ENCODE measurements at places on chromosomes 6 and 20.

GRCh38 chr6:82842721-82843120 is 222.9 kb downstream of the UBE3D start:
- DNase-seq: no peak

DNA sequence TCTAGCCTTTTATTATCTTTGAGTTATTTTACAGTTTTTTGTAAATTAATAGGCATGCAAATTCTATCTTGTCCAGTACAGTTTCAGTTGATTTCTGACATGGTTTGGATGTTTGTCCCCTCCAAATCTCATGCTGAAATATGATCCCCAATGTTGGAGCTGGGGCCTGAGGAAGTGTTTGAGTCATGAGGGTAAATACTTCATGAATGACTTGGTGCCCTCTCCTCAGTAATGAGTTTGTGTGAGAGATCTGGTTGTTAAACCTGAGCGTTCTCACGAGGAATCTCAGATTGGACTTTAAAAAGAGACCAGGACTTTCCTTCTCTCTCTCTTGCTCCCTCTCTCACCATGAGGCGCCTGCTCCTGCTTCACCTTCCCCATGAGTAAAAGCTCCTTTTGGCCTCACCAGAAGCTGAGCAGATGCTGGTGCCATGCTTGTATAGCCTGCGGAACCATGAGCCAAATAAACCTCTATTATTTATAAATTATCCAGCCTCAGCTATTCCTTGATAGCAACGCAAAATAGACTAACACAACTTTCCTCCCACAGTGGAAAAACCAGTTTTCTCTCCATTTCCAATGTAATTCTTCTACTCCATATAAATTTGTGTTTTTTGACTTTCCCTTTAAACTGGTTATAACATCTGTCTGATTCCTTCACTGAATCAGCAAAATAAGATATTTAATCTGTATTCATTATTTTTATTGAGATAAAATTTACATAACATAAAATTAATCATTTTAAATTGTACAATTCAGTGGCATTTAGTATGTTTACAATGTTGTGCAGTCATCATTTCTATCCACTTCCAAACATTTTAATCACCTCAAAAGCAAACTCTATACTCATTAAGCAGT is 78.7 kb upstream of the PRSS16 start:
- no peak for DNase-seq

GRCh38 chr6:166779381-166779780 is 152.3 kb upstream of the RPS6KA2 start:
- no peak for DNase-seq

- DNase-seq: no peak
Observed at GRCh38 chr6:138403324-138403800, 661 bp upstream of the HEBP2 start.

GRCh38 chr20:3738111-3739053 is 5.9 kb downstream of the HSPA12B start:
- DNase-seq: no peak

GRCh38 chr20:46359233-46359751 is 47.1 kb downstream of the ELMO2 start:
- no peak for DNase-seq

DNA sequence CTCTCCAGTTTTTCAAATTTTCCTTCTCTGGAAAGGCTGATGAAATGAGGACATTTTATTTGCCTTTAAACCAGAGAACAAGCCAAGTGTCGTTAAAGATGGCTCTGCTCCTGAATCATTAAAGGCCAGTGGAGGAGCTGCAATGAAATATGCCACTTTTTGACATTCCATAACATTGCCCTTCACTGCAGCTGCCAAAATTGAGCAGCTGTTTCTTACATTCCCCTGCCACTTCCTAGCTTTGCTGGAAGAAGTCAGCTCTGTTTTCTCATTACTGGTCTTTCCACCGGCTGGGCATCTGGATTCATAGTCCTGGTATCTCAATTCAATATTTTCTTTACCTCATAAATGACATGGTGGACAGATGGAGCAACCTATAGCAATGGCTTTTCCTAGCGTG is 45.5 kb upstream of the NRN1 start:
- DNase-seq: no peak

DNA sequence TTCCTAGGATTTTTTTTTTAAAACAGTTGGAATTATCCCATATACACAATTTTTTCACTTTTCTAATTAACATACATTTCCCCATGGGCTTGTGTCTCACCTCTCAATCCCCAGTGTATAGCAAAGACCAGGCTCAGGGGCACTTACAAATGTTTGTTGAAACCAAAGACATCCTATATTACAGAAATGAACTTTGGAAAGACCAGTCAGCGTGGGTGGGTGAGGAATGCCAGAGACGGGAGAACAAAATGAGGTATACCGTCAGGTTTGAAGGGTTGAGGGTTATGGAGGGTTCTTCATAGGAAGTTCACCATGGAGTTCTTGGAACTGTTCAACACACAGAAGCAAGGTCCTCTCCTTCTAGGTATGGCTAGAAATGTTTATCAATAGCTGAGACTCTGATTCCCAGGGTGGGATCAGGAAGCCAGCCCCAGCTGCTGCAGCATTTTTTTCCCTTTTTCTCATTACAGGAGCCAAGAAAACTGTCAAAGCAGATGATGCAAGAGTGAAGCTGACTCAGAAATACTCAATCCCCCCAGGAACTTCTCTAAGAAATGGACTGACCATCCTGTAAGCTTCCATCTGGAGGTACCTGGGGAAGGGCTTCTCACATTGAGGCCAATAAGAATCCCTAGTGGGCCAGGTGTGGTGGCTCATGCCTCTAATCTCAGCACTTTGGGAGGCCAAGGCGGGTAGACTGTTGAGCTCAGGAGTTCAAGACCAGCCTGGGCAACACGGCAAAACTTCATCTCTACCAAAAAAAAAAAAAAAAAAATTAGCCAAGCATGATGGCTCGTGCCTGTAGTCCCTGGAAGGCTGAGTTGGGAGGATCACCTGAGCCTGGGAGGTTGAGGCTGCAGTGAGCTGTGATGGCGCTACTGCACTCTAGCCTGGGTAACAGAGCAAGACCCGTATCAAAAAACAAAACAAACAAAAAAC is 15.9 kb upstream of the TBC1D20 start:
- no peak for DNase-seq

GRCh38 chr6:5086294-5086890 is 1.3 kb downstream of the PPP1R3G start:
- DNase-seq: no peak

DNA sequence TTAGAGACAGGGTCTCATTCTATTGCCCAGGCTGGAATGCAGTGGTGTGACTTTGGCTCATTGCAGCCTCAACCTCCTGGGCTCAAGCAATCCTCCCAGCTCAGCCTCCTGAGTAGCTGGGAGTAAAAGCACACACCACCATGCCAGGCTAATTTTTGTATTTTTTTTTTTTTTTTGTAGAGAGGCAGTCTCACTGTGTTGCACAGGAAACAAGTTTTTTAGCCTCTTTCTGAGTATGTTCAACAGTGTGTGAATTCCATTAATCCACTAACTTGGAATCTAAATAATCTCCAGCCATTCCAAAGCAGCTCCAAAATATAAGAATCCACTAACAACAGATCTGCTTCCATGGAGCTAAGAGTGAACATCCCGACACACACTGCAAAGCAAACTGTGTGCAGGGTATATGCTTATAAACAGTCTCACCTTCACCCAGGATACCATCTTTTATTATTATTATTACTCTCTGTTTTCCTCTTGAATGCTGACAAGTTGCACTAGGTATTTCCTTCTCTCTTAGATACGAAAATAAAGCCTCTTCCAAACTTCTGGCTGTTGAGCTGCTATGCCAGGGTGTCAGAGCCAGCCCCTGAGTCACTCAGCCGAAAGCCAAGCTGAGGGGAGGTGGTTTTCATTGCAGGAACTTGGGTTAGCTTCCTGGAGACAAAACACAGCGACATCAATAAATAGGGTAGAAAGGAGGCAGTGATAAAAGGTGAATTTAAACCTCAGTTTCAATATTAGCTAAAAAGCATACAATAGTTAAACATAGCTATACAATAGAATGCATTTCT is 264.9 kb downstream of the HIVEP2 start:
- no peak for DNase-seq

DNA sequence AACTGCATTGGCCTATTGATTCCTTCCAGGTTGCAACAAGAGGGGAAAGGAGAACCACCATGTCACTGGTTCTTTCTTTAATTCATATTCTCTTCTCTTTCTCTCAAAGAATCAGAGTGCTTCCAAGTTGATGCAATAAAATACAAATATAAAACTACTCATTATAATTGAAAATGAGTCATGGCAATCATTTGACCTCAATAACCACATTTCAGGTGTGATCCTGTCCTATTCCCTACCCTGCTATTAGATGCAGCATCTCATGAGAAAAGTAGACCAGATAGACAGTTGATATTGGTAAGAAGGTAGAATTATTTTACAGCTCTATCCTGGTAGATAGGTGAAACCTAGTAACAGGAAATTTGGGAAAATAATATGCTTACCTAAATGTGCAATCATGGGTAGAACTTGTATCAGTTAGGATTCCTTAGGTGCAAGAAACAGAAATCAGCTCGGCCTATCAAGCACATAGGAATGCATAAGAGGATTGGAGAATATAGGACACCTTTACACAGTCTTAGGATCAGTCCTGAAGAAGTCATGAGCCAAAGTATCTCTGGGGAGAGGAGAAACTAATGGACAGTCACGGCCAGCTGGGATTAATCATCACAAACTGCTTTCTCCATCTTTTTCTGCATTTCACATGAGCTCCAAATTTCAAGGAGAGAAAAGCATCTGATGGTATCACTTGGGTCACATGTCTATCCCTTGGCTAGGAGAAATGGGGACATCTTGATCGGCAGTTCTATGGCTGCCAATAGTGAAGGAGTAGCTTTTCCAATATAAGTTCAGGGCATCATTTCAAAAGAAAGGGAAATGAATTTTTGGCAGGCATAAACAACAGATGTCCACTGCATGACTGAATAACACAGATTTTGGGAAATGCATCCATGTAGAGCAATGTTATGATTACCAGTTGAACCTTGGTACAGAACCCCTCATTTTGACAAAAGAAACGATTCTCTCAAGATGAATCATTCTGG is 19.3 kb upstream of the RNF146 start:
- DNase-seq: no peak

GRCh38 chr6:164419099-164419498 is 890.3 kb downstream of the C6orf118 start:
- no peak for DNase-seq
